ENCODE measurements at places on chromosomes 1 and 21.
A peak's percentile ranks its signal among the peaks of the same experiment; 100 is the strongest.

GRCh38 chr1:21508580-21509350, 458 bp upstream of the ALPL start:
- DNase-seq: peak; percentile 27

GRCh38 chr1:234854645-234855039, 244.7 kb upstream of the IRF2BP2 start:
- no peak for DNase-seq

DNA sequence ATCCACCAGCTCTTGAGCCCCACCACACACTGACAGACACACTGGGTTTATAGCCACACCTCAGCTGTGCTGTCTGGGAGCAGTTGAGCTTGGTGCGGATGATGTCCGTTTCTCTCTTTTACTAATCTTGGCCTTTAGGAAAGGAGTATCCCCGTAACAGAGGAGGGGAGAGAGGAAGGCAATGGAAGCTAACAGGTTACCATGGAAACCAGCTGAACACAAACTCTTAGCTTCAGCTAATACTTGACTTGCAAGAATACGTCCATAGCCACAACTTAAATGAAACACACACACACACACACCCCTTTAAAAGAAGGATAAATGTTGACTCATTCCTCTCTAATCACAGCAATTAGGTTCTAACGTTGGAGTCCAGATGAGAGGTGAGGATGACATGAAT, 28.0 kb upstream of the LRRN2 start:
- DNase-seq: no peak

- DNase-seq: no peak
Measured at GRCh38 chr1:111101854-111102642, 37.8 kb downstream of the DRAM2 start.

- DNase-seq: no peak
Measured at GRCh38 chr1:46285730-46286477, 17.5 kb downstream of the LRRC41 start.

DNA sequence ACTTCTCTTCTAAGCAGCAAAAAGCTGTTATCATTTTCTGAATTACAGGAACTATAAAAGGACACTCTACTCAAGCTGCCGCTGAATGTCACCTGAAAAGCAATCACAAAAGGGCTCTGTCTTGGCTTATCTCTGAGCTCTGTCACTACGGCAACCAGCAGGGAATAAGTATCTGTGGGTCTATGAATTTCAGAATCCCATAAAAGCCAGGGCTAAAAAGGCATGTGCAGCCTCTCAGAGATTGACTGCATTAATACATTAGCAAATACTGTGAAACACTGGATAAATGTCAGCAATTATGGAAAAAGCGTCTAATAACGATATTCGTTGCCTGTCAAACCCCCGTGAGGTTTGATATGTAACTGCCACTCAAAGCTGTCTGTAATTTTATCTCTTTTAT, 210.2 kb upstream of the DMRTA2 start:
- no peak for DNase-seq

DNA sequence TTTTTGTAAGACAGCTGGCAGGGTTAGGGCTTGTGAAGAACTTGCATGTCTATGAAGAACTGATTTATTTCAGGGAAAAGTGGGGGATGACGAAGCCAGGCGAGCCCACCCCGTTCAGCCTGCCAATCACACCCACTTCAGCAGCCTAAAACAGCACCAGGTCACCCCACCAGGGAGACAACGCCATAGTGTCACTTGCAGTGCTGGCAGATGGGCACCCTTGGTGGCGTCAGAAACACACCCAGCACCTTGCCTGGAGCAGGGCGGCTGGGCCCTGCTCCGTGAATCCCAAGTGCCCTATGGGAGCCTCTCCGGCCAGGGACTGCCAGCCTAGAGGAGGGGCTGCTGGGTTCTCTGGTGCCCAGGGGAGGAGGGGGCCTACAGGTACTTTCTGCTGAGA, 5.0 kb upstream of the NADK start:
- no peak for DNase-seq

DNA sequence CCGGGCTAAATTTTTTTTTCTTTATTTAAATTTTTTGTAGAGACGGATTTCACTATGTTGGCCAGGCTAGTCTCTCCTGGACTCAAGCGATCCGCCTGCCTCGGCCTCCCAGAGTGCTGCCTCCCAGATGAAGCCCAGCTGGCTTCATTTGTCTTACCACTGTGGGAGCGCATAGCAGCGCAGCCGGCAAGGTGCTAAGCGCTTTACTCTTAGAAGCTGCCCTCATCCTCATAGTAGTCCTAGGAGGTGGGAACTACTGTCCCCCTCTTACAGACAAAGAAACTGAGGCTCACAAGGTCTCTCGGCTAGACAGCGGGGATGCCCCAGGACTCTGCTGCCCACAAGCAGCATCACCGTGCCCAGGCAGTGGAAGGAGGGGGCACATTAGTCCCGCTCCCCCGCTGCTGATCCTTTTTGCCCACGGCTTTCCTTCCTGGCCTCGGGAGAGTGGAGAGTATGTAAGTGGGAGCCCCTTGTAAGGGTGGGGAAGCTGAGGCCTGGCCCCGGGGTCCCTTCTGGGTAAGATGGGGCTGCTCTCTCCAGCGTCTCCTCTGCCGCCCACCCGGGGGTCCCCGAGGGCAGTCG, 726 bp downstream of the TMEM54 start:
- peak; percentile 22 for DNase-seq

DNA sequence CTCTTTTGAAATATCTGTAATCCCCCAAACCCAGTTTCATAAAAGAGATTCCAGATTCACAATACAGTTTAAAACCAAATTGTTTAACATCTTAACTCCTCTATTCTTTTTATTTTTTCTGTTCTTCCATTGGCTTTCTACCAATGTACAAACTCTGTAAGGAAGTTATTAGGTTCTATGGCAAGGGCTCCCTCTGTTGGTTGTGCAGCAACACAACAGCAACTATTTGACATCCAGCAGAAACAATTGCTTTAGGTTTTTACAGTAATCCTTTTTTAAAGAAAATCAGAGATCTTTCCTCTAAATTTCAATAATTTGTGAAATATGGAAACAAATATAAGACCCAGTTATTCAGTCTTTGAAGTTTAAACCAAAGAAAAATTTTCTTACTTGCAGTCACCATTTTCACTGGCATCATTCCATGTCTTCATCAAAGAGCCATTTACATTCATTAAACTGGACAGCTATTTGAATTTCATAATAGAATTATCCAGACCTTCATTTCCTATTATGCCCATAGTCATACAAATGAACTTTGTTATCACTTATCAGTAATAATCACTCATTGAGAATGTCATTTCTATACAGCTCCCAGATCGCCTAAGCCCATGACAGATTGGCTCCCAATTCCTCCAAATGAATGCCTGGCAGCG, 46.5 kb upstream of the RNF11 start:
- peak; percentile 67 for DNase-seq

DNA sequence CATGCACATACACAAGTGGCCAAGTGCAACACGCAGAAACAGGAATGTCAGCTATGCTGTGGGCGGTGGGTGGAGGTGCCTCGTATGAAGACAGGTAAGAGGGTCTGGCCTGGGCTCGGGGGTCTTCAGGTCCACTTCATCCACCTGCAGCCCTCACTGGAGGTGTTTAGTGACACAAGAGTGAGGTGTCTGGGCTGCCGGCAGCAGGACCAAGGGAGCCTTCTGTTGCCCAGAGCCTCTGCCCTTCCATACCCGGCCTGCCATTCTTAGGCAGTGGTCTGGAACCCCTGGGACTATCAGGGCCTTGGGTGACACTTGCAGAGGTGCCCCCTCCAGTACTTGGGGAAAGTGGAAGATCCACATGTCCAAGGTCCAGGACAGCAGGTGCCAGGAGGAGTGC, 21.7 kb upstream of the ACTRT2 start:
- no peak for DNase-seq

DNA sequence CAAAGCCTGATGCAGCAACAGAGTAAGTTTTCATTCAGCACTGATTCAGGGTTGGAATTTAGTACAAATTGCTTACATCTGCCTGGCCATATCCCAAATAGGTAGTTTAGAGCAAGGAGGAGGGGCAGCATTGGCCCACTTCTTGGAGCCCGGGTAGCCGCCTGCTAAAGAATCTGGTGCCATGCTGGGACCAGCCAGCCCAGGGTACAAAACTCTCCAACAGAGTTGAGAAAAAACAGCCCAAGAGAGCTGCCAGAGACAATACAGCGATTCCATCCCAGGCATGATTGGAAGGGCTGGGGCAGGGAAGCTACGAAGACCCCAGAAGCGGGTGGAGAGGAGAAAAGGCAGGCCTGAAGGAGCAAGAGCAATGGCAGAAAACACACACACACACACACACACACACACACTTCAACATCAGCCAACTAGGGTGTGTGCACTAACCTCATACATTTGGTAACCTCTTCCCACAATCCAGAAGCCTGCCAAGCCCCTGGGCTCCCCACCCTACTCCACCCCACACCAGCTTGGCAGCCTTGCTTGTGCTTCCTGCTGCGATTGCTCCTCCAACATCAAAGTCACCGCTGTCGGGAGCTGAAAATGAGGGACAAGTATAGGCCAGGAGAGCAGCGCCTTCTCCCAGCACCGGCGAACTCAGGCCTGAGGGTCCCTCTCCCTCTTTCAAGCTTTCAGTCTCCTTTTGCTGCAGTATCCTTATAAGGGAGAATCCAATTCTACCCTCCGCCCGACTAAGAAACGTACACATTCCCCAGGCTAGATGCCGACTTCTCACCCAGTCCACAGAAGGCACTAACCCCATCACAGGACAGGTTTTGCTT, 1.2 kb downstream of the PIK3C2B start:
- DNase-seq: peak; percentile 52

- peak; percentile 45 for DNase-seq
Measured at GRCh38 chr21:15014221-15014620, 50.6 kb downstream of the NRIP1 start.

GRCh38 chr1:1788646-1789431, 10.6 kb upstream of the NADK start:
- no peak for DNase-seq
